ENCODE measurements at places on chromosomes 12 and 14.

GRCh38 chr14:88552876-88553275, 1.9 kb downstream of the PTPN21 start:
- no peak for DNase-seq

DNA sequence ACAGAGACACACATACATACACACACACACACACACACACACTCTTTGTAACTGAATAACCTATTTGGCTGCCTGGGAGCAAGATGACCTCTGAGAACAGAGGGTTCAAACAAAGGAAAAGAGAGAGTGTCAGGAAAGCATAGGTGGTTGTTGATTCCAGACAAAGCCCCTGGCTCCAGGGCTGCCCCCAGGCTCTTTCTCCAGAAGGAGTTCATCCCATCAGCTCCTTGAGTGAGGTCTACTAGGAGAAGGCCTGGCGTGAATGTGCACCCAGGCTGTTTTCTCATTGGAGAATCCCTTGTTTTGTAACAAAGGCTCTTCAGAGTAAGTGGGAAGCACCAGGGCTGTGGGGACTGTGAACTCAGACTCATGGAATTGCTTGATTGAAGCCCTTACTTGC, 151.9 kb downstream of the EMP1 start:
- no peak for DNase-seq

- no peak for DNase-seq
Measured at GRCh38 chr12:123748661-123749060, 13.4 kb upstream of the DNAH10 start.

GRCh38 chr14:87994974-87995373, 2.0 kb upstream of the GALC start:
- no peak for DNase-seq

GRCh38 chr12:3980504-3981272, 107.5 kb upstream of the PARP11 start:
- DNase-seq: no peak

DNA sequence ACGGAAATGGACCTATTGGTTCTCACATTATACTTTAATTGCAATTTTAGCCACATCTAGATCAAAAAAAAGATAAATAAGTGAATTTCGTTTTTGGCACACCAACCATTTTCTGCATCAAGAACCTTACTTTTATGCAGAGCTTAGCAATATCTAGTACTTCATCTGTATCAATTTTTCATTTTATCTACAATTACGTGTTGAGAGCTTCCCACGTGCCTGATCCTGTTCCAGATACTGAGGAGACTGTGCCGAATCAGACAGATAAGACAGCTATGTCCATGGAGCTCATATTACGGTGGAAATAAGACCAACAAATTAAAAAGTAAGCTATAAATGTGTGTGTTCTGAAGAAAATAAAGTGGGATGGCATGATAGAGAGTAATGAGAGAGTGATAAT, 101.6 kb downstream of the MGAT4C start:
- no peak for DNase-seq

- DNase-seq: no peak
Measured at GRCh38 chr12:27899151-27899661, 73.3 kb downstream of the PTHLH start.

DNA sequence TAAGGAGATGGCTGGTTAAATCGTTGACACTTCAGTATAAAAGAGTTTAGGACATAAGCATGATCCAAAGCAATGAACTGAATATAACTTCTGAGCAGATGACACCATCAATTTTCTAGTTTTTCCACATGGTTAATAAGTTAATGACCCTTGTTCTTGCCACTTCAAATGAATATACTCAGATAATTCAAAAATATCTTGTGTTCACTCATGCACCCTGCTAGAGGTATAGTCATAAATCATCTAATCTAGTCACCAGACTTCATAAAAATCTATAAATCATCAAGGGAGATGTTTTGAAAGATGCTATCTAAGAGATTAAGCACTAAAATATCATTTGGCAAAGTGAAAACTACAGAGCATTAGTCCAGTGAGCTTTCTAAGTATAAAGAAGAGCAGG, 131.9 kb downstream of the MDGA2 start:
- no peak for DNase-seq

- DNase-seq: no peak
Measured at GRCh38 chr14:20659336-20659735, 17.8 kb upstream of the OR6S1 start.

DNA sequence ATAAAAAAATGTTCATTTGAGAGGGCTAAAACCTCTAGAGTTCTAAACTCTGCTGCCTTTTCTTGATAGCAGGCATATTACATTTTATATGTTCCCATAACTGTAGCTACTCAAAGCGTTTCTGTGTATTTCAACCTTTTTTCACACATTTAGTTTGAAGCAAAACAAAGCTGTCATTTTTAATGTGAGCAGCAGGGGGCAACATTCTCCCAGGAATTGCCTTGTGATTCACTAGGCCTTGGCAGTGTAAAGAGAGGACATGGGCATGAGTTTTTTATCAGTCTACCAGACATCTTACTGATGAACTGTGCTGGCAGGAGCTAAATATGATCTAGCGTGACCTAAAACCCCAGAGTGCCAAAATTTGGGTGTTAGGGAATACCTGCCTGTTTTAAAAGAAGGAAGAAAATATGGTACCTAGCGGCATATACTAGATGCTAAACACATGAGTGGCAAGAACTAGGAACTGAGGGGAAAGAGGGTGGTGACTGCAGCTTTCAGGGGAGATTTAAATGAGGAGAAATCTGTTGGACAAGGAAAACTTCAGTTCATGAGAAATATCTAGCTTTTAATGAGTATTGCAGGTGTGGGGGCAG, 65.3 kb downstream of the IFT43 start:
- no peak for DNase-seq

- no peak for DNase-seq
Measured at GRCh38 chr12:54592316-54592715, 3.9 kb upstream of the PPP1R1A start.

GRCh38 chr12:30902596-30902995, 24.0 kb upstream of the TSPAN11 start:
- no peak for DNase-seq

GRCh38 chr12:70908978-70909377, 11.6 kb downstream of the PTPRR start:
- no peak for DNase-seq

DNA sequence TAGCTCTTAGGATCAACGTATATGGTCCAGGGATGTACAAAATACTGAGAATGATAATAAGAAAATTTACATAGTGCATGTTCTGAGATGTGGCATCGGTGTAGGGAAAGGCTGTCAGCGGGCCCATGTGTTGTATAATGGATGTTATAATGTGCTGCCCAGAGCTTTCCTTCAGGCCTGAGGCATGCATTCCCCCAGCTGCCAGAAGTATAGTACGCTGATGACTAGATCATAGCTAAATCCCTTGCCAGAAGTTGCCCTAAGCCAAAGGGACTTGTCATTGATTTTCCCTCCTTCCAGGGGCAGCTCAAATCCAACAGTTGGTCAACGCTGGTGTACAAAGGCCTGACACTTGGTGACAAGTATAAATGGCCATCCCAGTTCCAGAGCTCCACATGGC, 6.5 kb upstream of the OR11G2 start:
- no peak for DNase-seq

- no peak for DNase-seq
Measured at GRCh38 chr12:68189821-68190242, 30.3 kb upstream of the IFNG start.

- peak; percentile 71 for DNase-seq
Measured at GRCh38 chr12:98483621-98484503, 31.5 kb upstream of the TMPO start.

DNA sequence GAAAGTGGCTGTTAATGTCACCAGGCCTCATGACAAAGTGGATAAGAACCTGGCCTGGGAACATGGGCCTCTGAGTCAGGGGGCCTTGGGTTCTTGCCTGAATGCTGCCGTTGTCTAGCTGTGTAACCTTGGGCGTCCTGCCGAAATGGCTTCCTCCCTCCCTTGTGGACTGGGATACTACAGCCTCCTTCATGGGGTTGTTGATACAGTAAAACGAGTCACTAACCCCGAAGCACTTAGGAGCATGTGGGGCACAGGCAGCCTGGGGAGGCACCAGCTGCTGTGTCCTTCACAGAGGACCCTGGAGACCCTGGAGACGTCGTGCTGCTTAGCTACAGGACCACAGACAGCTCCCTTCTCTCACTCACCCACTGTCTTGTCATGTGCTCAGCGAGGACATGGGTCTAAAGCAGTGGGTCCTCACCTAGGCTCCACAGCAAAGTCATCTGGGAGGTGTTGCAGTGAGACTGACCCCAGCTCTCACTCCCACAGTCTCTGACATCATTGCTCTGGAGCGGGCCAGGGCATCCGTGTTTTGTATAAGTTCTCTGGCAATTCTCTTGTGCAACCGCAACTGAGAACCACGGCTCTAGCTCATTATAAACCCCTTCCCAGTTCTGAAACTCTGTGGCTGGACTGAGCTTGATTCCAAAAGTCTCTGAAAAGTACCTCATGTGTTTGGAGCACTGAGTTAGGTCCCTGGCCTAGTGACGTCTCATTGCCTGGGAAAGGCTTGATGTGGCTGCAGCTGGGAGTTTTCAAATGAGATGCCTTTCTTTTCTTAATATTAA, 42.1 kb downstream of the SERPINA3 start:
- no peak for DNase-seq
